ENCODE measurements at places on chromosomes 7 and 10.

DNA sequence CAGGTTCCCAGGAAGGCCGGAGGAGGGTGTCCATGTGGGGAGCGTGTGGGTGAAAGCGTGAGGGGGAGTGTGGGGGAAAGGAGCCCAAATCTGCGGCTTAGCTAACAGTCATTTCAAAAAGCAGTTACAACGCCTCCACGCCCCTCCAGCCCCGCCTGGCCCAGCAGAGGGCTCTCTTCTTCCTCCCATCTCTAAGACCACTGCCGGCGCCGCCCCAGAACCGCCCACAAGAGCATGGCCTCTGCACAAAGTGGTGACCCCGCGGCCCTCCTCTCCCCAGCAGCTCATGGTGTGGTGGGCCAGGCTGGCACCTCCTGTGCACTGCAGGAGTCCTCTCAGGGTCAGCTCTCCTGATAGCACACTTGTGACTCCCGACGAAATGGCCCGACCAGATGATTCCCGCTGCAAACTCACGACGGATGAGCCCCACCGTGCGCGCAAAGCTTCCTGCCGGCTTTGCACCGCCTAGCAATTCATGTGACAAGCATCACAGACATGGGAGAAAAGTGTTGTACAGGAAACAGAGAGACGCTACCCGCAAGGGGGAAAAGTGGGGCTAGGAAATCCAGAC is 12.4 kb upstream of the HUS1 start:
- DNase-seq = no peak

DNA sequence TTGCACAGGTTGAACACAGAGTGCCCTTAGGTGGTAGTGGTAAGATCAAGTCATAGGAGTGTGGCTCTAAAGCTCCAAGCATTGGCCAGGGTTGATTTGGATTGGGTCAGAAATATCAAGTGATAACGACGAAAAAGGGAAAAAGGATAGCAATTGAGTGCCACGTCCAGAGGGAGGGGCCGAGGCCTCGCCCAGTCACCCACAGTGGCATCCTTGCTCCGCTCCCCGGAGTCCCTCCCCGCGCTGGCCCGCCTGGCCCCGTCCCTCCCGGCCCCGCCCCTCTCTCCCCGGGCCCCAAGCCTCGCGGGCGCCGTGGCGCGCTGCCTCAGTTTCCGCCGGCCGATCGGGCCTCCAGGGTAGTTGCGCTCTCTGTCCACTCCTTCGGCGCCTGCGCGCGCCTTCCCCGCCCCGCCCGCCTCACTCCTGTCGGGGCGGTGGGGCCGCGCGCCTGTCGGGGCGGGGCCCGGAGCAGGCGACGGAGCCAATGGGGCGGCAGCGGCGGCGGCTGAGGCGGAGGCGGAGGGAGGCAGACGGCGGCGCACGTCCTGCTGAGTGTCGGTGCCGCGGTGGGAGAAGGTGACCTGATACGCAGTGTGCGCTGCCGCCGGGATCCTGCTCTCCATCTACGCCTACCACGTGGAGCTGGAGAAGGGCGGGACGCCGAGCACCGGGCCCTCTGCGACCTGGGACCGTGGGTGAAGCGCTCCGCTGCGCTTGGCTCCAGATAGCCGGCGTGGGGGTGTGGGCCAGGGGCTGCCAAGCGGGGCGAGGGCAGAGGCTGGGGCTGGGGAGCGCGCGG is 209.1 kb upstream of the ZNF722 start:
- DNase-seq = no peak

DNA sequence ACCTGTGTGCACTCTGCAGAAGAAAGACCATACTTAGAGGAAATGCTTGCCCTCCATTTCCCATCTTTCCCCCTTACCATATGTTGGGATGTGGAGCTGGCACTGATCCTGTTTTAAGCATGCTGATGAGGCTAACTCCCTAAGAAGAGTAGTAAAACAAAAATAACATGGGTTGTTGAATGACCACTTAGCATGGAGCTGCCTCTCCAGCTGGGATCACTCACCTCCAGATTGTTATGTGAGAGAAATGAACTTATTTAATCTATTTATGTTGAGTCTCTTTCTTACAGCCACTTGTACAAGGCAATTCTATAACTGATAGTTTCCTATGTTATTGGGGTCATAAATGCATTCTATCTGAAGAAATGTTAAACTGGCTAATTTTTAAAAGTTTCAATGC is 17.0 kb downstream of the CTTNBP2 start:
- no peak for DNase-seq

- no peak for DNase-seq
These were observed 187.1 kb downstream of the FAM107B start for GRCh38 chr10:14587540-14588083.

- DNase-seq = no peak
These were observed 21.3 kb upstream of the ZMIZ2 start for GRCh38 chr7:44727158-44727936.

DNA sequence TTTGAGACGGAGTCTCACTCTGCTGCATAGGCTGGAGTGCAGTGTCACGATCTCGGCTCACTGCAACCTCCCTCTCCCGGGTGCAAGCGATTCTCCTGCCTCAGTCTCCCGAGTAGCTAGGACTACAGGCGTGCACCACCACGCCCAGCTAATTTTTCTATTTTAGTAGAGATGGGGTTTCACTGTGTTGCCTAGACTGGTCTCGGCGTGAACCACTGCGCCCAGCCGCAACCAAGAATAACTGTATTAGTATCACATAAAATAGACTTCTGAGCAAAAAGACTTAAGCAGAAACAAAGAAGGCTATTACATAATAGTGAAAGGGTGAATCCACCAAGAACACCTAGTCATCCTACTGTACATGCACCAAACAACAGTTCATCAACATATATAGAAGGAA is 67.6 kb upstream of the TFEC start:
- DNase-seq = no peak

DNA sequence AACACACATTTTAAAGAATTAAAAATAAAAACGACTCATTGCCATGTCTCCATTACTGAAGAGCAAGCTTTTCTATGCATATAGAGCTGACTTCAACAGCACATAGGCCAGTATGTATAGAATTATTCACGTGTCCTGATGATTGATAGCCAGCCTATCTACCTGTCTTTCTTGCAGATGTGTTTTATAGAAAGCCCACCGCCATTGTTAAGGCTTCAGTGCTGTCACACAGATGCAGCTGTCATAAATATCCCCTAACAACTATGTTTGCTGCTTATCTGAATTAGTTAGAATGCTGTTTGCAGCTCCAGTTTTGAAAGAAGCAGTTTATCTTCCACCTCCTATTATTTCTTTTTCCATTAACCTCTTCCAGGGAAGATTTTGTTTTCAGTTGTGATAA is 235.9 kb downstream of the SLC25A13 start:
- no peak for DNase-seq

- DNase-seq = no peak
These were observed 22.8 kb upstream of the MSMB start for GRCh38 chr10:46068905-46069304.

DNA sequence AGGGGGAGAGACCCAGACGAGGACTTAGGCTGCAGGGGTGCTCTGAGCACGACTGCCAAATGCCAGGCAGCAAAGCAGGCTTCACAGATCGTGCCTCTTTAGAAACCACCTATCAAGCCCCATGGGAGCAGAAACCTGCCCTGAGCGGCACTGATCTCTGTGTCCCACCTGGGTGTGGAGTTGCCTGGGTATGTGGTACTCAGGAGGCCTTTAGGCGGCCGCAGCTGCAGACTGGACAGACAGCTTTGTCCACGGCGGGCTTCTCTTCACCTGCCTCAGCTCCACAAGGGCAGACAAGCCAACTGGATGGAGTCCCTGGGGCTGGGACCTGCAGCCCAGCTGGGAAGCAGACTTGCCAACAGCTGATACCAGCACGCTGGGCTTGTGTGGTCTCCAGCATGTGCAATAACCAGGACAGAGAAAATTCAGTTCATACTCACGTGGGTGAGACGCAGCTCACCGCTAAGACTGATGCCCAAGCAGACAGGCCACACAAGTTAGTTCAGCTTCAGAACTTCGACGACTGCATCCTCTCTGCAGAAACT is 163.2 kb downstream of the EBF3 start:
- no peak for DNase-seq

GRCh38 chr7:47268851-47269836 is 312.8 kb downstream of the TNS3 start:
- DNase-seq = no peak

- no peak for DNase-seq
These were observed 85.0 kb downstream of the PRKCQ start for GRCh38 chr10:6494936-6495592.

DNA sequence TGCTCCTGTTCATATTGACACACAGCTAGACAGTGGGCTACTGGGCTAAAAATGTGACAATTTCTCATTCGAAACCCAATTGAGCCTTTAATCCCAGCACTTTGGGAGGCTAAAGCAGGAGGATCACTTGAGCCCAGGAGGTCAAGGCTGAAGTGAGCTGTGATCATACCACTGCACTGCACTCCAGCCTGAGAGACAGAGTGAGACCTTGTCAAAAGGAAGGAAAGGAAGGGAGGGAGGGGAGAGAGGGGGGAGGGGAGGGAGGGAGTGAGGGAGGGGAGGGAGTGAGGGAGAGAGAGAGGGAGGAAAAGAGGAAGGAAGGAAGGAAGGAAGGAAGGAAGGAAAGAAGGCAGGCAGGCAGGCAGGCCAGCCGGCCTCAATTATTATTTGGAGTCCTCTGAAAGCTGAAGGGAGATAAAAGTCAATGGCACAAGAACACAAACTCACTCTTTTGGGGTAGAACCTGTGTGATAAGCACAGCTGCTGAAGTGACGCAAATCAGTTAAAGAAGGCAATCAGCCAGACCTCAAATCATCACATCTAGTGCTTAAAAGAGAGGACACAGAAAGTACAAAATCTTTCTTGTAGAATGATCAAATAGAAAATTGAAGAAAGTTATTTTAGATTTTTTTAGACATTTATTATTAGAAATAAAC is 98.1 kb downstream of the CCDC71L start:
- no peak for DNase-seq

- DNase-seq = no peak
These were observed 10.3 kb downstream of the GRIFIN start for GRCh38 chr7:2465928-2466327.

DNA sequence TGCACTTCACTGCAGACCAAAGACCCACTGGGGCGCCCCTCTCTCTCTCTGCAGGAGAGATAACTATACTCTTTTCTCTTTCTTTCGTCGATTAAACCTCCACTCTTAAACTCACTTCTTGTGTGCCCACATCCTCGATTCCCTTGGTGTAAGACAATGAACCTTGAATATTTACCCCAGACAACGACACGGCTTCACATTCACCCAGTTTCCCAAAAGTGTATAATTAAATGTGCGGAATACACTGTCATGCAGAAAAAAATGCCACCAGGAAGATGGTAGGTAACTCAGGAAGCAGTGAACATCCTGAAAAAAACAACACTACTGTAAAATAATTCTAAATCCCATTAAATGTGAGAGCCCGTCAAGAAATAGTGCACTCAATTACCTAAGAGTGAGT is 882.2 kb downstream of the TYW1 start:
- no peak for DNase-seq

GRCh38 chr7:44289341-44290251 is 35.8 kb downstream of the CAMK2B start:
- DNase-seq = no peak

GRCh38 chr7:139720705-139721231 is 57.0 kb downstream of the HIPK2 start:
- DNase-seq = peak; percentile 21

DNA sequence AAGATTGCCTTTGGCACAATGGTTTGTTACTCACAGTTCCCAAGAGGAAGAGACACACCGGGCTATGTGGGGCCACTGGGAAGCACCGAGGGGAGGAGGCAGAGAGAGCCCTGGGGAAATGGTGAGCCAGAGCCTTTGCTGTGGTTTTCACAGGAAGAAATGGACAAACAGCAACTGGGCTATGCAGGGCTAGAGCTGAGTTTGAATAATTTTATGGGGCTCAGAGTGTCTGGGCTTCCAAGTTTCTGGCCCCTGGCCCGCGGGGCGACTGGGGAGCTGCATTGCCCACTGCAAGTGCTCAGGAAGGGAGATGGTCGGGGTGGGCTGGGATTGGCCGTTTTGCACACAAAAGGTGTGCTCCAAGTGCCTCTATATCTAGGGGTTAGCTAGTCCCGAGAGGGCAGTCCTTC is 92.6 kb downstream of the CHST15 start:
- DNase-seq = no peak

DNA sequence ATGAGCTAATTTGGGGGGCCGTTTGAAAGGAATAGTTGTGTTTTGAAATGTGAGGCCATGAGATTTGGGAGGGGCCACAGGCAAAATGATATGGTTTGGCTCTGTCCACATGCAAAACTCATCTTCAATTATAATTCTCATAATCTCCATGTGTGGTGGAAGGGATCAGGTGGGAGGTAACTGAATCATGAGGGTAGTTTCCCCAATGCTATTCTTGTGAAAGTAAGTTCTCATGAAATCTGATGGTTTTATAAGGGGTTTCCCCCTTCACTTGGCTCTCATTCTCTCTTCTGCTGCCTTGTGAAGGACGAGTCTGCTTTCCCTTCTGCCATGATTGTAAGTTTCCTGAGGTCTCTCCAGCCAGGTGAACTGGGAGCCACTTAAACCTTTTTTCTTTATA is 490.8 kb upstream of the GRM3 start:
- DNase-seq = no peak

DNA sequence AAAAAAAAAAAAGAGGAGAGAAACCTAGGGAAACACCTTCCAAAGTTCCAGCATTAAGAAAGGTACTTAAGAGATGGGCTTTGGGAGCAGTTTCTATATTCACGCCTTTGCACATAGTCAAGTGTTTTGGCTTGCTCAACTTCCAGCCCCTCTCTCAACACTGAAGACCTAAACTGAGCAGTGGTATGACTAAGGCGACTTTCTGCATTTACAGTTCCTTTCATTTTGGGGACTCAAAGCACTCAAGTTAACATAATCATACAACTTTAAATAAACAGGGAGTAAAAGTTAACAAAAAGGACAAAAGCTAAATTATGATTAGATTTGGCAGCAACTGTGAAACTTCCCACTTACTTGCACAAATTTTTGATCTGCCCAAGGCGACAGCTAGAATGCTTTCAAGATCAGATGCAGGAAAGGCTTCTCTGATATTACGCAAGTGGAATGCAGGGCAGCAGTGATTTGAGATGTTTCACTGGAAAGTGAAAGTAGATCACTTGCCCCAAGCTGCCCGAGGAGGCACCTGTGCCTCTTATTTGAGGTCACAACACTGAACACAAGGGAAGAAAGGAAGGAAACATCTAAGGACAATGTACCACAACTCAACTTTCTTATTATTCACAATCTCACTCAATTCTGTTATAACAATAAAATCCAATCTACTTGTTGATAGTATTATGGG is 199.5 kb downstream of the SKAP2 start:
- no peak for DNase-seq

DNA sequence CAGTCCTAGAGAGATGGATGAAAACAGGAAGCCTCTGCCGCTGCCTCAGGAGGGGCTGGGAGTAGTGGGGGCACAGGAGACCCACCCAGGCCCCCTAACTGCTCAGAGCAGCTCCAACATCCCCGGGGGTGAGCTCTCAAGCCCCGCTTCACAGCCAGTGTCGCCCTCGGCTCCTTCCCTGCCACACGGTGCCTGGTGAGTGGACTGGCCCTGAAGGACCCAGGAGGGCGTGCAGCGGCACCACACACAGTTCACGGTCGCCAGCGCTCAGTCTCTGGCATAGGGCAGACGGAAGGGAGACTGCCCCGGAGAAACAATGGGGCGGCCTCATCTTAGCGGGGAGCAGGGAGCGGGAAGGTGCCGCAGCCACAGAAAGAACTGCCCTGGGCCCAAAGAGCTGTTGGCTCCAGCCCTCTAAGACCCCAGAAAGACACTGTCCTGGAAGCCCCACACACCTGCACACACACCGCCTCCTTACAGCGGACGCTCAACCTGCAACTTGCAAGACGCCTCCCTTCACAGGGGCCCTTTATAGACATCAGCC is 1.2 kb downstream of the CLDN15 start:
- no peak for DNase-seq

All from NCI-H446 (cell line).